ENCODE measurements at places on chromosomes 11 and 22.

- no peak for DNase-seq
Observed at GRCh38 chr11:96050435-96051182, 126.7 kb upstream of the MTMR2 start.

GRCh38 chr11:1327064-1327460 is 17.6 kb upstream of the TOLLIP start:
- no peak for DNase-seq

- DNase-seq, result no peak
Observed at GRCh38 chr11:9269492-9270013, 4.4 kb upstream of the DENND5A start.

DNA sequence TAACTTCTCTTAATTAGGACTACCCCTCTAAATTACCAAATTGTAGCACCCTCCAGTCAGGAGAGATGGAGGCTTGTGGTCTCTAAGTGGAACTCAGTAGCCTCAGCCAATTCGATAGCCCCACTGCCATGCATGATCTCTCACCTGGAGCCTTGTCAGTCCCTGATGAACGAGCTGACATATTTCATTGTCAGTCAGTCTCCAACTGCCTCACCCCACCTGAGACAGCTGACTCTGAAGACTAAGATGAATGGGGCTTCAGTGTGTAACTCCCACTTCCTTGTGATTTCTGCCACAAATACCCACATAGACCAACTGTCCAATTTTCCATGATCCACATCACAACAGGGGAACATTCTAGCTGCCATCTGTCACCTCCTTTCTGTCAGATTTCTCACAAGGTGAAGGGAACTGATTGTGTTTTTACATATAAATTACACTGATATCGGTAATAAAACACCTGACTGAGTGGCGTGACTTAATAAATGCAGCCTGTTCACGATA is 206.5 kb downstream of the FAM181B start:
- no peak for DNase-seq

GRCh38 chr11:96014217-96014616 is 90.3 kb upstream of the MTMR2 start:
- DNase-seq, result no peak

- no peak for DNase-seq
Observed at GRCh38 chr11:123652599-123652998, 1.8 kb downstream of the SCN3B start.

DNA sequence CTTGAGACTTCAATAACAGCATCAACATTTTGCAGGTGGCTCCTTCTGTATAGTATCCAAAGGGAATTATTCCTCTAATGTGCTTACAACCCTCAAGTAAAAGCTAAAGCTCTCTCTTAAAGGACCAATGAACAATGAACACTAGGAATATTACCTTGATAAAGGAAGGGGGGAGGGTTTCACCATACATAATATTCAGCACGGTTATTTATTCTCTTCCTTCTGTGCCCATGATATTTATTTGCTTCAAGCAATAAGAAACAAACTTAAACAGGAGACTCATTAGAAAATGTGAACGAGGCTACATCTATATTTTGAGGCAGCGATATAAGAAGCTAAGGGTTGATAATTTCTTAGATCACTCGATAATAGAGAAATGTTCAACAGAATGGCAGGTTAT is 21.2 kb downstream of the BLID start:
- no peak for DNase-seq

- DNase-seq, result peak; percentile 60
Observed at GRCh38 chr11:20355221-20356219, 8.0 kb upstream of the HTATIP2 start.

- DNase-seq, result peak; percentile 93
Observed at GRCh38 chr11:121292495-121293287, at the start of gene SC5D. Gene SC5D (plus strand): TSS chr11:121292771. CDS start chr11:121303376, 10,605 bp downstream.

DNA sequence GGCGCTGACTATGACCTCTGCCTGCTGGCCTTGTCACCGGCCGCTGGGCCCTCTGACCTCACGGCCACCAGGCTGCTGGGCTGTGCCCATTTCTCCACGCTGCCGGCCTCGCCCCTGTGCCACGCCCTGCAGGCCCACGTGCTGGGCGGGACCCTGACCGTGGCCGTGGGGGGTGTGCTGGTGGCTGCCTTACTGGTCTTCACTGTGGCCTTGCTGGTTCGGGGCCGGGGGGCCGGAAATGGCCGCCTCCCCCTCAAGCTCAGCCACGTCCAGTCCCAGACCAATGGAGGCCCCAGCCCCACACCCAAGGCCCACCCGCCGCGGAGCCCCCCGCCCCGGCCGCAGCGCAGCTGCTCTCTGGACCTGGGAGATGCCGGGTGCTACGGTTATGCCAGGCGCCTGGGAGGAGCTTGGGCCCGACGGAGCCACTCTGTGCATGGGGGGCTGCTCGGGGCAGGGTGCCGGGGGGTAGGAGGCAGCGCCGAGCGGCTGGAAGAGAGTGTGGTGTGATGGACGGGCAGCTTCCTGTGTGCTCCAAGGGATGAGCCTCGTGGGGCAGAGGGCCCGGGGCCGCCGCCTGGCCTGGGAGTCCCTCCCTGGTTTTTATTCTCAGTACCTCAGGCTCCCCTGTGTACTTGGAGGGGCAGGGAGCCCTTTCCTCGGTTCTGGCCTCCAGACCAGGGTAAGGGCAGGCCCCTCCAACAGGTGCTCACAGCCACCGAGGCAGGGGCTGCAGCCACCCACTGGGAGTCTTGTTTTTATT is 3.0 kb downstream of the LRFN4 start:
- no peak for DNase-seq

DNA sequence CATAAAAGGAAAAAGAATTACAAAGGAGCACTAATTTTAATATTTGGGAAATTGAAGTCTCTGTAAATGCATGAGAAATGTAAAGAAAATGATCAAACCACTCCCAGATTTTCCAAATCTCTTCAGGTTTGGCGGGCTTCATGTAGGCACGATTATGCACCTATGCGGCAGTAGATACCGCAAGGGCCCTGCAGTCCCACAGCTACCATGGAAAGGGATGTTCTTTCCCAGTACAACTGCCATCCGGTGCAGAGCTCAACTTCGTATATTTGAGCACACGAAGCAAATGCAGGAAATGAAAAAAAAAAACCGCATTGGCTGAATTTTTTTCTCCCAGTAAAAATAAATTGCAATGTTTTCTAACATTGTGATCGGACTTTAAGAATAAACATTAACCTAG is 1.4 kb downstream of the SLC17A6 start:
- DNase-seq, result no peak

DNA sequence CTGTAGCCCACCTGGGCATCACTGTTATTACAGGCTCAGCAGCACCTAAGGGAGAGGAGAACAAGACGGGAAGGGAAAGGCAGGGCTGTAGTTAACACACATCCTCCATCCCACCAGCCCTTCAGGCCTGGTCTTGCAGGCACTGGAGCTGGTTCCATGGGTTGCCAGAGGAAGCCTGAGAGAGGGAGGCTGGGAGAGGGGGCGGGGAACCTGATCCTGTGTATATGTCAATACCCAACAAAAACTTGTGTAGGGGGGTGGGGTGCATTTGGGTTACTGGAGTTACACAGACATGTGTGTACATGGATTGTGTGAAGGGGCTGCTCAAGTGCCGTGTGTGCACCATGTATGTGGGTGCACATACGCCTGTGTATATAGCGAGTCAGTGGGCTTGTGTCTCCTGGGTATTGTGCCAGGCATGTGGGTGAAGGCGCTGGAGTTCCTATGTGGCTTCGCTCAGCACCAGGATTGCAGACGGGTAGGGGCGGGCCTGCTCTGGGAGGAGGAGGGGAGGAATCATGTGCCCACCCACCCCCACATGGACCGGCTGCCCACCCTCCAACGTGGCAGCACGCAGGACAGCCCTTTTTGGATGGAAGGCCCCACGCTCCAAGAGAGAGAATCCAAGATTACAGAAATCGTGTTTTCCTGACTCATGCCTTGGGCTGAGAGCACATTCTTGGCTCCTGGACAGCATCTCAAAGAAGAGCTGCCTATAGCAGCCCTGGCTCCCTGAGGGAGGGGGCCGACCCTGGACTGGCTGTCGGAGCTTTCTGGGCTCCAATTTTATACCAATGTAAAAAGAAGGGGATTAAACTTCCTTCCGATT is 4.2 kb upstream of the SERPINH1 start:
- DNase-seq, result no peak

DNA sequence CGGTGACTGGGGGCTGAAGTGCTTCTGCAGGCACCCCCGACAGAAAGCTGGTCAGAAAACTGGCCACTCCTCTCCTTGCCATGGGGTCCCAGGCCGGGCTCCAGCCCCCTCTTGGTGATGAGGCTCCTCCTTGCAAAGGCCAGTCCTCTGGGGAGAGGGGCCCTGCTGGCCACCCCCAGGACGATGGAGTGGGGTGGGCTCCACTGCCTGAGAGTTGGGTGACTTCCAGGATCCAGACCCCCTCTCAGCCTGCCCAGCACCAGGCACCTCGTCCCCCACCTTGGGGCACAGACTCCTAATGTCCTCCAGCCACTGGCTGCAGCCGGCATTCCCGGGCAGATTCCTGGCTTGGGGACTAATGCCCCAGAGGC is 441 bp upstream of the RPS6KA4 start:
- DNase-seq, result no peak
